ENCODE measurements at places on chromosomes 7 and 10.

DNA sequence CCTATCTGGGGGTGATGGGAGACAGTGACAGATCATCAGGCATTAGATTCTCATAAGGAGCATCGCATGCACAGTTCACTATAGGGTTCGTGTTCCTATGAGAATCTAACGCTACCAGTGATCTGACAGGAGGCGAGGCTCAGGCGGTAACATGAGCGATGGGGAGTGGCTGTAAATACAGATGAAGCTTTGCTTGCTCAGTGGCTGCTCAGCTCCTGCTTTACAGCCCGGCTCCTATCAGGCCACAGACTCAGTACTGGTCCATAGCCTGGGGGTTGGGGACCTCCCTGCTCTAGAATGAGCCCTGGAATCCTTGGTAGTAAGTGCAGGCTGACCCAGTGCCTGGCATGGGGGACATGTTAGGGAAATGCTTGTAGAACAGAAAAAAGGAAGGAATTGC is 426.0 kb downstream of the TYW1 start:
- no peak for DNase-seq

DNA sequence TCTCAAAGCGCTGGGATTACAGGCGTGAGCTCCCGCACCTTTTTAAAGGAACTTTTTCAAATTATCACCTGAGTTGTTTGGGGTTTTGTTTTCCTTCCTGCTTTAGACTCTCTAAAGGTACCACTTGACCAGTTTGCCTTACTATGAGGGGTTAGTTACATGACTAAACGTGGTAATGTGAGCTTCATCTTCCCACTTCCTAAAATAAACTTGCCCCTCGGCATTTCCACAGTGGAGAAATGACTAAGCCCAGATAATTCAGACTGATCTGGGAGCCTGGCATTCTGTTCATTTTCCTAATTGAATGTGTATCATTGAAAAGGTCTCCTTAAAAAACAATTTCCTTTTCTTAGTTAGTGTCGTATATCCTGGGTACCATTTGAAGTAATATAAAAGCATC is 163.4 kb downstream of the PLXDC2 start:
- DNase-seq, result no peak

DNA sequence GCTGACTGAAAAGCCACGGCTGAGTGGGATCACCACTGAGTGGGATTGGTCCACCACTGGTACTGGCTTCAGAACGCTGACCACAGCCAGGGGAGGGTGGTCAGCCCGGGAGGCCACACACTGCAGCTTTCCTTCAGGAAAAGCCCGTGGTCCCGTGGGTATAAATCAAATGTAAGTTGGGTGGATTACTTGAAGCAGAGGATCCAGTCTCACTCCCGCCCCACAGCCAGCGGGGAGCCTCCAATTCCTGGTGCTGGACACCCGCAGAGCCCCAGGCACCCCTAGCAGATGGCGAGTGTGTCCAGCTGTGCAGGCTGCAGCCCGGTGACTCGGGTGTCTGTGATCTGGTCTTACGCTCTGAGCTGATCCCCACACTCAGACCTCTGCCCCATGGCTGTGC is 231.1 kb upstream of the ZNF32 start:
- no peak for DNase-seq

DNA sequence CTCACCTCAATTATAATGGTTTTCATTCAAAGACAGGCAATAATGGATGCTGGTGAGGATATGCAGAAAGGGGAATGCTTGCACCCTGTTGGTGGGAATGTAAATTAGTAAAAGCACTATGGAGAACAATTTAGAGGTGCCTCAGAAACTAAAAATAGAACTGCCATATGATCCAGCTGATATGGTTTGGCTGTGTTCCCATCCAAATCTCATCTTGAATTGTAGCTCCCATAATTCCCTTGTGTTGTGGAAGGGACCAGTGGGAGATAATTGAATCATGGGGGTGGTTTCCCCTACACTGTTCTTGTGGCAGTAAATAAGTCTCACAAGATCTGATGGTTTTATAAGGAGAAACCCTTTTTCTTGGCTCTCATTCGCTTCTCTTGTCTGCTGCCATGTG is 87.7 kb downstream of the TES start:
- DNase-seq, result no peak

GRCh38 chr7:123719197-123719721 is 29.5 kb downstream of the WASL start:
- no peak for DNase-seq

DNA sequence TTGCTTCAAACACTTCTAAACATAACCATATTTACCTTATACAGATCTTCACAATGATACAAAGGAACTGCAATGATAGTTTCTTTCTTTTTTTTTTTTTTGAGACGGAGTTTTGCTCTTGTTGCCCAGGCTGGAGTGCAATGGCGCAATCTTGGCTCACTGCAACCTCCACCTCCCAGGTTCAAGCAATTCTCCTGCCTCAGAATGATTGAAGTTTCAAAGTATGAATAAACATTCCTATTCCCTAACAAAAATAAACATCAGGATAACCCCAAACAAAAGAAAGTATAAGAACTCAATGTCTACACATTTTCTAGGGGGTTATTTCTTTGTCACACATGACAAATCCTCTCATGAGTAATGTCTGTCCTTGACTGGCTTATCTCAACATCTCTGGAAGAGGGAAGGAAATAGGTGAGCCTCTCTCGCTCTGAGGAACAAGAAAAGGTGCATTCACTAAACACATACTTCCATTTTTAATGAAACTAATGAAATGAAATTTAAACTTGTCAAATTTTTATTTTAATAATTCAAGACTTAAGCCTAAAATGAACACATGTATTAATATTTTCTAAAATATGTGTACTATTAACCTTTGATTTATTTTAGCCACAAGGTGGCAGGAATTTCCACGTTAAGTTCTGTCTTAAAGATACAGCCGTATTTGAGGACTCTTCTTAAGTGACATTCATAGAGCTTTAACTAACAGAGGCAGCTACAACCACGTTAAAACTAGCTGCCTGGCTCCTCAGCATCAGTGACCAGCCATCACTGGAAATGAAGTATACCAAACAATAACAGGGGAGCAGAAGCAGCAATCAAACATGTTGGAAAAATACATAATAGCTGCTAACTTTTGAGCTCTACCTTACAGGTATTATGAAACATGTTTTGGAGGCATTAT is 58.3 kb downstream of the MALSU1 start:
- DNase-seq, result no peak

GRCh38 chr10:29479081-29479925 is 155.5 kb downstream of the SVIL start:
- no peak for DNase-seq

GRCh38 chr10:59907918-59908807 is 1.8 kb upstream of the CCDC6 start:
- peak; percentile 19 for DNase-seq

- DNase-seq, result no peak
These were observed 117.6 kb downstream of the NRP1 start for GRCh38 chr10:33216661-33217427.

DNA sequence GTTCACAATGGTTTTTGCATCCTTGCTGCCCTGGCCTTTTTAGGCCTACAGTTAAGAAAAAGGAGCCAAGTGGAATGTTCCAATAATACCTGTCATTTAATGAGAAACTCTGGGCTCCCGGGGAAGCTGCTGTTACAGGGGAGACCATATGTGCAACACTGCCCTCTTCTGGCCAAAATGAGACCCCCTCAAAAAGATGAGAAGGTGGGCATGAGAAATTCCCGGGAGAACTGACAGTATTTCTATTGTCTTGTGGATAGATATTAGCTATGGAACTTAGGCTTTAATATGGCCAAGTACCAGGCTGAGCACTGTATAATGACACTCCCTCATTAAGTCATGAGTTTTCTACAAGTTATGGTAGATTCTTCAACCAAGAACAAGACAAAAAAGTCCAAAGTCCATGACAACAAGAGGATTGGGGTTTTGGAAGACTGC is 99.4 kb downstream of the CCDC3 start:
- DNase-seq, result no peak

Measured in stimulated activated CD8-positive, alpha-beta memory T cell treated with anti-CD3 and anti-CD28 coated beads, Interleukin-7, amount 100 ng/mL, for 4 hours (primary cell).